Lung microvascular endothelial cell (primary cell): ENCODE measurements at places on chromosomes 7 and 10. TPM values are rescaled to one million over a fixed set of nuclear protein-coding genes. Genes with fewer than 3 reads are reported as not detected.

- peak; percentile 82 for DNase-seq
Measured at GRCh38 chr10:103145860-103146466, 47.1 kb downstream of the NT5C2 start.

DNA sequence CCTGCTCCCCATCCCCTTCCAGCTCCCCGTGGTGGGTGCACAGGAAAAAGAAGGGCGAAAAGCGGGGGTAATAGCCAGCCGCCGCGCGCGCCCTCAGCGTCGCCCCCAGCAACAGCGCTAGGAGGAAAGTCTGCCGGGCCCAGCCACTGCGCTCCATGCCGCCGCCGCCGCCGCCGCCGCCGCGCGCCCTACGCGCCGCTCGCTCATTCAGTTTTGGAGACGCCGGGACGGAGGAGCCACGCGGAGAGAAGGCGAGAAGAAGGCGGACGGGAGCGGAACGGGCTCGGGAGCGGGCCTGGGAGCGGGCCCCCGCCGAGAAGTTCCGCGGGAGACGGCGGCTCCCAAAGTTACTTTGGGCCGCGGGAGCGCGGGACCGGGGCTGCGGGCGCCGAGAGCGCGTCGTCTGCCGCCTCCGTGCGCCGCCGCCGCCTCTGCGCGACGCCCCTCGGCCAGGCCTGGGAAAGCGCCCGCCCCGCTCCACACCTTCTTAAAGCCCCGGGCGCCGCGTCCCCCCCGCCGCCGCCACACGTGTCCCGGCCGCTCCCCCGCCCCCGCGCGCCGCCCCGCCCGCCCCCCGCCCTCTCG is at the start of gene RELN:
Gene RELN, minus strand, starts transcription at position 459 of the 585 bp plus-strand sequence. Its CDS starts 302 bp downstream, at position 157.
- peak; percentile 47 for DNase-seq

- no peak for DNase-seq
Measured at GRCh38 chr7:8160779-8161345, 101.1 kb downstream of the ICA1 start.

DNA sequence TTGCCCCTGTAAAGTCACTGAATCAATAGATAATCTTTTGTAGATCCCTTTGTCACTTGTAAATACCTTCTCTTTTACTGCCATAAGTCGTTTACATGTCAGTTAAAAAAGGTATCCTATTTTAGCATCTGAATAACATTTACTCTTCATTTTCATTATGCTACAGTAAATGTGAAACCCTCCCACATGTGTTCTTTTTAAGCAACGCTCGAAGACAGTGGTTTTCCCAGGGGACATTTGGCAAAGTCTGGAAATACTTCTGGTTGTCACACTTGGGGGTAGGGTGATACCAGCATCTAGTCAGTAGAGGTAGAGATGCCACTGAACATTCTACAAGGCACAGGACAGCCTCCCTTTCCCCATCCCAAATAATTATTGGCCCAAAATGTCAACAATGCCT is 23.7 kb downstream of the ATAD1 start:
- no peak for DNase-seq

DNA sequence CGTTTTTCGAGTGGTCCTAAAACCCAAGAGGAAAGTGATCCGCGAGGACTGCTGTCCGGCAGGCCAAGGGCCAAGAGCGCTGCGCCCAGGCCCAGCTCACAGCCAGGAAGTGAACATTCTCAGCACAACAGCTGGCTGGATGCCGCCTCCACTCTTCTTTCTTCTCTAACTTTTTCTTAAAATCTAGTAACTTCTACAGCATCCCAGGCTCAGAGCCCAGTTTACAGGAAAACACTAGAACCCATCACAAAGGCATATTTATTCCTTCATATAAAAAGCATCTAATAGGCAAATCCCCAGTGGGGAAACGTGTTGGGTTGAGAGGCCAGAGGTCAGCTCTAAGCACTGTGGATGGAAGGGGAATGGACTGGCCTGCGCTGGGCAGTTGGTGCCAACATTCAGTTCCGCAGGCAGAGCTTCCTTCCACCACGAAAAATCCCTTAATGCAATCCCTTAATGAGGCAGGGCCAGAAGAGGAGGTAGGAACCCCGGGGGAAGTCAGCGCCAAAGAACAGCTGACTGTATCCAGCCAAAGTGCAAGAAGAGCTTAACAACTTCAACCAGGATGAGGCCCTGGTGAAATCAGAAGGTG is 74.8 kb downstream of the ZRANB1 start:
- DNase-seq: peak; percentile 27

Gene NIPSNAP2
- total RNA-seq: 33.5 and 33.6 TPM in 2 replicates

GRCh38 chr10:119735451-119735850 is 9.6 kb downstream of the INPP5F start:
- DNase-seq: no peak

DNA sequence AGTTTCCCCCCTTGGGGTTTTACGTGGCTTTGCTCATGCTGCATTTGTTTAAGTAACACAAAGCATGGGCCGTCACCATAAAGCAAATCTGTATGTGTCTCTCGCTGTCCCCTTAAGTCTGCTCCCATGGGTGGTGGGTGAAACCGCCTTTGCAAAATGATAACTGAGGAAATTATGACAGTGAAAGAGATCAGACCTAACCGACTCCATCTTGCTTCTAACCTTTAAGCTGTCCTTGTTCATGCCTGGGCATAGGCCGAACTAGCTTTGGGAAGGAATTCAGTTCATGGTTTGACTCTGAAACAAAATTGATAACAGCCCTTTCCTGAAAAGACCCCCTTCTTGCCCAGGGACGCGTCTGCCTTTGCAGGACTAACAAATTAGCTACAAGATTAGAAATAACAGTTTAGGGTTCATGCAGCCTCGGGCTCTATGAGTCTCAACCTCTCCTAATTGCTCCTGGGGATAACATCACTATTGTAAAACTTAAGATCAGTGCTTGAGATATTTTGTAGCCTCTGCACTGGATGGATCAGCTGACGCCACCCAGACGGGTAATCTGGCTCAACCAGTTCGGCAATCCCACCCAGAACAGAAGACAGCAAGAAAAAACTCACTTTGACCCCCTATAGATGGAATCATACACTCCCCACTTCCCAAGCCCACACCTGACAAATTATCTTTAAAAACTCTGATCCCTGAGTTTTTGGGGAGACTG is 623.7 kb downstream of the TYW1 start:
- DNase-seq: no peak

DNA sequence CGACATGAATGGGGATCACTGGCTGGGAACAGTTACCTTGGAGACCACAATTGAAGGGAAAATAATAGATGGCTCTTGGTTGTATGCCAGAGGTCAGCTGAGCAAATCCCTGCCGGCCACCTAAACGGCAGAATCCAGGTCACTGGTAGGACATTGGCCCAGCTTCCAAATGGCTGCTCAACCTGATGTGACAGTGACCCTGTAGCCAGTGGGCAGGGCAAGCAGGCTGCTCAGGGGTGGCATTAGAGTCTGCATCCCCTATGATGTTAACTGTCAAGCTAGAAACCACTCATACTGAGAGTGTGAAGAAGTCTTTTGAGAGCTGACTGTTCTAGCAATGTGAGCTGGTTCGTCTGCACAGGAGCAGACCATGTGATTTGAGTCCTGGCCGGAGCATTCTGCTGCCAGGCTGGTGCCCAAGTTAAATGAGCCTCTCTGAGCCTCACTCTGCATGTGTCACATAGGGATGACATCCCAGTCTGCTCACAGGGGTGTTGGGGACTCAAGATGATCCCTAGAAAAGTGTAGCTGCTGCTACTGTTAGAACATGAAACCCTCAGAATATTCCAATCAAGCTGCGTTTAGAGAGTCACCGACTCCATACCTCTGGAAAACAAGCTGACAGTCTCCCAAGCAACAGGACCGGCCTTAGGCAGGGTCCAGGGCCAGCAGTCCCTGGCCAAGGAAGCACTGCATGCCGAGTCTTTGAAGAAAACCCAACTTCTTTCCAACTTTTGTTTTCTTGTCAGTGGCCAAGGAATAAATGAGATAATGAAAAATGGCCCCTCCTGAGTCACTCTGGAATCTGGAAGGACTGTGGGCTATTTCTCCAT is 69.7 kb downstream of the VWA2 start:
- peak; percentile 32 for DNase-seq

GRCh38 chr10:62582101-62582705 is 208.0 kb downstream of the ZNF365 start:
- DNase-seq: no peak

- no peak for DNase-seq
Measured at GRCh38 chr7:150405584-150406311, 26.6 kb downstream of the ZNF775 start.

DNA sequence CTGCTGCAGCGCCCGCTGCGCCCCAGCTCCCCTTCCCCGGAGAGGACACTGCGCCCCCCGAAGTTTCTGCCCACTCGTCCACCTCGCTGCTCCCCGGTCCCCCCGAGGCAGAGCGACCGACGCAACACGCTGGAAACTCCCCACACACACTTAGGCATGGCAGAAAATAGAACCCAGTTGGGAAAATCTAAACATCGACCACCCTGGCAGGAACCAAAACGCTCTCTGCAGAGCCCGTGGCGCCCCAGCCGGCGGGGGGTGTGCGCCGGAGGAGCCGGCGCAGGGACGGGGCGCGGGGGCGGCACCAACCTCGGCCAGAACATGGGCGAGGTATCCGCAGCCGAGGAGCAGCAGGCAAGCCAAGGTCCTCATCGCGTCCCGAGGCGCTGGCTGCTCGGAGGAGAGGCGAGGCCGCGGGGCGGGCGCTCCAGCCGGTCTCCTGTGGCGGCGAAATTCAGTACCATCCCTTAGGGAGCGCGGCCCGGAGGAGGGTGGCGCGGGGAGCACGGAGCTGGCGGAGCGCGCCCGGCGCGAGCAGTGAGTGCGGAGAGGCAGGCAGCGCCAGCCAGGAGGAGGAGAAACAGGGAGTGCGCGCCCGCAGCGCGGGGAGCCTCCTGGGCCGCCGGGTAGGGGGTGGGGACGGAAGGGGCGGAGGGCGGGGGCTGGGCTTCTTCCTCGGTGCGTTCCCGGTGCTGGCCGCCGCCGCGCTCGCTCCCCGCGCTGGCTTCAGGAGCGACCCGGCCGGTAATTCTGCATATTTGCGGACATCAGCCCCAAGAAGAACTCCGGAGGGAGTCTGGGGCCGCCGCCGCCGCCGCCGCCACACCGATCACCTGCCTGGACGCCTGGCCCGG is 789 bp downstream of the PDGFA start:
- DNase-seq: peak; percentile 82

Gene FXYD4
- total RNA-seq: not detected in 2 replicates

GRCh38 chr10:77742172-77742571 is 104.6 kb upstream of the KCNMA1 start:
- DNase-seq: no peak

Gene PAPSS2
- 54.0 and 140 TPM in 2 replicates for total RNA-seq

DNA sequence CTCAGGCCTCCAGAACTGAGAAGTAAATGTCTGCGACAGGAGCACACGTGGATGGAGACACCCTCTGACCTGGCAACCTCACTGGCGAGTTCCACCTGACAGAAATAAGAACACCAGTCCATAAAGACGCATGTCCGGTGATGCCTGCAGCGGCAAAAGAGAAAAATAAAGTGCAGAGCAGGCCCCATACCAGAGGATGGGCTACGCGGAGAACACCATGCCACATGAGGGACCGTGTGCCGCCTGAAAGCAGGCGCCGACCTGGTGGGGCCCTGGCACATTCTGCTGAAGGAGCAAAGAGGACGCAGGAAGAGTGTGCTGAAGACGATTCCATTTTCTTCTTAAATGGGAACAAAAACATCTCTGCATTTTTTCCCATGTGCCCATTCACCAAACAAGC is 105.0 kb downstream of the VIPR2 start:
- DNase-seq: no peak

DNA sequence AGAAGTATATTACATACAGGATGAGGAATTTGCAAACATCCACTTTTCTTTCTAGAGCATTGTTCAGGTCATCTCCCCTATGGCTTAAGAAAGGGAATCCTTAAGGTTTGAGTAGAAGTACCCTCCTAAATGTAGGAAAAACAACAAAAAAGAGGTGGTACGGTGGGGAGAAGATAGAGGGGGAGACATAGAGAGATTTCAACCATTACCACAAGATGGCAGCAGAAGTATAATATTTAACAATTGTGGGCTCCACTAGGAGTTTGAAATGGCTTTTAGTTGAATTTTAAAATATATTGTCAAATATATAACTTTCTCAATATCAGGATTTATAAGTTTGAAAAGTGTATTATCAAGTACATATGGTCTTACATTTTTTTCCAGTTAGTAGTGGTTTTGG is 72.7 kb upstream of the PRKG1 start:
- DNase-seq: peak; percentile 15

Gene MRPS16
- 52.1 and 53.0 TPM in 2 replicates for total RNA-seq

DNA sequence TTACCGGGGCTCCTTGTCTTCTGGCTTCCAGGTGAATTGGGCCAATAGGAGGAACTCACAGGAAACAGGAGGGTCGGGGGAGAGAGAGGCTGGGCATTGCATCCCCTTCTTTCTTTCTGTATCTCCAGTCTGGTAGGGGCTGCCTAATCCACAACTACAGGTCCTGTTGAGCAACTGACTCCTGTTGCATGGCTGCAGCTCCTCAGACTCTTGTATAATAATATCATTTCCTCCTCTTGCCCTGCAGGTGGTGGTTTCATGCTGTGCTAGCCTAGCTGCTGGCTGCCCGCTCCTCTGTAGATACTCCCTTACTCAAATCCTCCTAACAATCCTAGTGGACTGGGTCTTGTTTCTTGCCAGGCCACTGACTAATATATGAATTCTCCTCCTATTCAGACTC is 276.5 kb upstream of the SMIM30 start:
- DNase-seq: no peak

GRCh38 chr7:115417662-115418061 is 495.8 kb downstream of the MDFIC start:
- no peak for DNase-seq

DNA sequence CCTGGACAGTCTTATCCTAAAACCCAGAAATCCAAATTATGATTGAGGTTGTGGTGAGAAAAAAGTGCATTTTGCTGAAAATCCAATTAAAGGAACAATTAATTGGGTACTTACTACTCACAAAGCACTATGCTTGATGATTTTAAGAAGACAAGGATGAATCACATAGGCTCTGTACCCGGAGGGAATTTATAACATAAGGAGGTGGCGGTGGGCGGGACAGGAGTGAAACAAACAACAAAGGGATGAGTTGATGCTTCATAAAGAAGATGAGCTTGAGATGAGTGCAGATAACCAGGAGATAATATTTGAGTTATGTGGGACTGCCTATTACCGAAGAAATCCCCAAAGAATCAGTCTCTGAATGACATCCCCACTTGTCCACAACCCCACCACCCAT is 171.1 kb upstream of the FZD8 start:
- no peak for DNase-seq

- no peak for DNase-seq
Measured at GRCh38 chr7:140213684-140214074, 36.9 kb upstream of the KDM7A start.

DNA sequence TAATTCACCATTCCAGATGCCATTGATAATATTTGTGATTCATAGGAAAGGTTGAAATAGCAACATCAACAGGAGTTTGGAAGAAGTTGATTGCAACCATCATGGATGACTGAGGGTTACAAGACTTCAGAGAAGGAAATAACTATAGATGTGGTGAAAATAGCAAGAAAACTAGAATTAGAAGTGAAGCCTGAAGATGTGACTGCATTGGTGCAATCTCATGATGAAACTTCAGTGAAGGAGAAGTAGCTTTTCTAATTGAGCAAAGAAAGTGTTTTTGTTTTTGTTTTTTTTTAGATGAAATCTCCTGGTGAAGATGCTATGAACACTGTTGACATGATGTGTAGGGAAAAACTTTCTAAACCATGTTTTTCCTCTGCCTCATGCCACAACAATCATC is 18.7 kb upstream of the CD36 start:
- no peak for DNase-seq
